ELR (cell line): ENCODE measurements at places on chromosomes 5 and 9.
A peak's percentile ranks its signal among the peaks of the same experiment; 100 is the strongest.

DNA sequence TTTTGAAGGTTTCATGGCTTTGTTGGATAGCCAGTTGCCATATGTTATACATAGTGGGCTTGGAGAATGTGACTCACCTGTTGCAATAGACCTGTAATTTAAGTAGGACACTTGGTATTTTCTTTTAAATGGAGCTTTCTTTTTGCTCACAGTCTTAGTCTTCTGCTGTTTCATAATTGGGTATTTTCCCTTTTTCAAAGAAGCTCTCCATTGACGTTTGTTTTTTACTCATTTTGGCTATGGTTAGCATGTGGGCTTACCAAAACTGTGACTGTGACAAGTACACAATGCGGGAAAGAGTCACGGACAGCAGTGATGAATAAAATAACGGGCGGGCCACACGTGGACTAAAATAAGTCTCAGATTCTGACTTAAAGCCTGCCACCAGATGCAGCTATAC is 23.2 kb upstream of the RNF20 start:
- no peak for DNase-seq

GRCh38 chr9:109817846-109818472 is 38.0 kb downstream of the PALM2AKAP2 start:
- DNase-seq = peak; percentile 99

DNA sequence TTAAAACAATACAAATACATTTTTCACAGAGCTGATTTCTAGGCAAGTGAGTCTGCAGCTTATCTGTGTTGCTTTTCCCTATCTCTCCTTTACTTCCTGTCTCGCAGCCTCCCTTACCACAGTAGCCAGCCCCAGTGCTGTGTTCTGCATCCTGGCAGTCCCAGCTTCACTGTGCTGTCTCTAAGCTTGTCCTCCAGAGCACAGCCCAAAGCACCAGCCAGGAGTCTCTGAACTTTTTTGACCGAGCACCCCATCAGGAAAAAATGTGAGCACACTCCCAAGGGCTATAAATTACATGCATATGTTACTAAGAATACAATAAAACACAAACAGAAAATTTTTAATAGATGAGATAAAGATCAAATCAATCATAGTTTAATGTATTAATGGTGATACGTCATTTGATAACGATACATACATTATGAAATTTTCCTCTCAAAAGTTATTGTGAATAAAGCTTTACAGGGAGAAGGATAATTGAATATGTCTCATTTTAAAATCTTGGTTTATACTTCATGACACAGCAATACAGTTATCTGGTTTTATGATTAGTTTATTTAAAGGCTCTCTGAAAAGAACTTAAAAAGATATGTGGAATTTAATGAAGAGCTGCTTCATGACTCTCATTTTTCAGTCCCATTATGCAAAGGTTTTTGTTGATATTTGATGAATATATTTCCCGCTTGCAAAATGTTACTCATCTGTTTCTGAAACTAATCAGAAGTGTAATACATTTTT is 7.3 kb upstream of the RHOBTB3 start:
- no peak for DNase-seq

GRCh38 chr9:89052470-89053097 is 61.3 kb downstream of the S1PR3 start:
- DNase-seq = no peak

- no peak for DNase-seq
Observed at GRCh38 chr5:52334367-52334766, 453.3 kb upstream of the ITGA1 start.

DNA sequence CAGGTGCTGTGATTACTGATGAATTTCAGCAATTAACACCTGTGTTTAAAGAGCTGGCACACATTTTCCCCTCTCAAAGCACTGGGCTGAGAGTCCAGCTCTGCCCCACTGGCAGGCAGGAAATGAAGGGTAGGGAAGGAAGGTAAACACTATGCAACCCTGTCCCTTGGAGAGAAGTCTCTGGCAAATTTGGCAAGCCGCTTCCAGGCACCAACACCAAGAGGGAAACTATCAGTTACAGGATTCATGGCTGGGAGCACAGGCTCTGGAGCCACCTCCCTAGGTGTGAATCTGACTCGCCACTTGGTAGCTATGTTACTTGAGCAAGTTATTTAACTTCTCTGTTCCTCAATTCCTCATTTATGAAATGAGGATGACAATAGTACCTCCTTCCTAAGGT is 3.3 kb downstream of the ANKS6 start:
- no peak for DNase-seq

GRCh38 chr5:62650197-62650596 is 71.6 kb downstream of the LRRC70 start:
- DNase-seq = peak; percentile 11

DNA sequence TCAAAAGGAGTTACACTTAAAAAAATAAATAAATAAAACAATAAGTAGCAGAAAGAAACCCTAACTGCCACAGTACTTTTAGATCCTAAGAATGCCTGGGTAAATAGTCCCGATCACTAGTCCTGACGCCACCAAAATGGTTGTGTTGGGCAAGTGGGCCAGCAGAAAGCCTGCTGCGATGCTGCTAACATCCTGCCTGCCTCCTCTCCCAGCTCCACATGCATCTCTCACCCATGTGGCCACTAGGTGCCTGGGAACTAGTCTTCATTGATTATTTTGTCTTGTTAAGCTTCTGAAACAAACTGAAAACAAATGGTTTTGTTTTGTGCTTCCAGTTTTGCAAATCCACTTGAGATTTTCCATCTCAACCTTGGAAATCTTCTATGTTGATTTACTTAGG is 54.4 kb upstream of the TRAF1 start:
- DNase-seq = peak; percentile 20

DNA sequence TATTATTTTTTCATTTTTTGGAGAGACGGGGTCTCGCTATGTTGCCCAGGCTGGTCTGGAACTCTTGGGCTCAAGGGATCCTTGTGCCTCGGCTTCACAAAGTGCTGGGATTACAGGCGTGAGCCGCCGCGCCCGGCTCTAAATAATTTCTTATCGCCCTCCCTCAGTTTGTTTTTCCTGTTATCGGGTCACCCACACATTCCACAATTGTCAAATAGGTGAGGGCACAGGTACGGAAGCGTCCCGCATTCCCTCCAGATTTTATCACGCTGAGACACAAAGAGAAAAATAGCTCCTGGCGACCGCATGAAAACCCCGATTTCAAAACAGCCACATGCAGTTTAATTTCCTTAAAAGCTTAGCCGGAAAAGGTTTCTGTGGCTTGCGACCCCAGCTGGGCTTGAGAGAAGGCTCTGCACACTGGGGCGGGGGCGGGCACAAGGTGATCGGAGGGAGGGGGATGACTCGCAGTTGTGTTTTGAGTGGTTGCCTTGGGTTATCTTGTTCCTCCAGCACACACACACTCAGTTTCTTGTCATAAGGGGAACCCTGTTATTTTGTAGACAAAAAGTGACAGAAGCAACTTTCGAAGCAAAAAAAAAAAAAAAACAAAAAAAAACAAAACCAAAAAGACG is 717 bp upstream of the IQGAP2 start:
- no peak for DNase-seq

GRCh38 chr5:79200573-79201183 is 35.3 kb upstream of the JMY start:
- peak; percentile 44 for DNase-seq

DNA sequence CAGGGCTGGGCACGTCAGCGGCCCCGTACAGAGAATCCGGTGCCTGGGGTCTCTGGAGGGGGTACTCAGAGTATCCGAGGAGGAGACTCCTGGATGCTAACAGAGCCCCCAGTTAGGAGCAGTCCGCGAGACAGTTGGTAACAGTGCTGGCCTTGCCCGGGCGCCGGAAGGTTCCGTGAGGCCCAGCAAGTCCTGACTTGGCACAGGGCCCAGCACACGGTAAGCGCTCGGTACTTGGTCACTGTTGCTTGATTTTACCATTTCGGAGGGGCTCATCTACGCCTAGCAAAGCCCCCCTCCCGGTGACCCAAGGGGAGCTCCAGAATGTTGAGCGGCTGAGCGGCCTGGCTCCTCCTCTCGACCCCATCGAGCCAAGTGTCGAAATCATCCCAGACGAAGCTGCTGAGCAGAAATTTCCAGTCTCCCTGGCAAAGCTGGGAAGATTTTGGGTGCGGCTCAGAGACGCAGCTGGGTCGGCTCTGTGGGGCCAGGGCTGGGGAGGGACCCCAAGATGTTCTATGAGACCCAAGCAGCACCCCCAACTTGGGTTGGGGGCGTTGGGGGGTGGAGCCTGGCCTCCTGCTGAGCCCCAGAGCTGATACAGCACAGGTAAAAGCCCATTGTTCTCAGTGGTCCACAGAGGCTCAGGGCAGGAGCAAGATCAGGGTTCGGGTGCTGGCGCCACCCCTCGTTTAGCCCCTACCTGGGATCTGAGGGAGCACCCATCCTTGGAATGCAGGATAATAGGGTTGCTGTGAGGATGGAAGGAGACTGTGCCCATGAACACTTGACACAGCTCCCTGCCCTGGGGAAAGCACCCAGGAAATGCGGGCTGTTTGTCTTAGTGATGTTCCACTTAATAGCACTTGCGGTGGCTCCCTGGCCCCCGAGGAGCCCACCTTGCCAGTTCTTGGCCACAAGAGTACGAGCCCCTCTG is 137.2 kb downstream of the C9orf50 start:
- DNase-seq = peak; percentile 83

DNA sequence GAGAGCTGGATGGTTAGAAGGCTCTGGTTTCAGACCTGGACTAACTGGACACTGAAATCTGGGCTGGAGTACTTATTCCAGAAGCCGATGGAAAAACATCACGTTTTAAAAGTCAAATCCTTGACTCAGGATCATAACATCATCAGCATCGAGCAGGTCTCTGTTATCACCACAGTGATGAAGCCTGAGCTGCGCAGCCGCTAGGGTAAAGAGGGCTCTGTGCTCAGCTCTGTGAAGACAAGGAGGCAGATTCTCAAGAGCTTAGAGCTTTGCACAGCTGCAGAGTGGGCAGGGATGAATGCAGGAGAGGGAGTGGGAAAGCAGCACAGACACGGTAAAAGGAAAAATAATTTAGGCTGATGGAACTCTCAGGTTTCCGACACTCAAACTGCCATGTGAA is 208.8 kb upstream of the TAS2R1 start:
- DNase-seq = no peak

- no peak for DNase-seq
Observed at GRCh38 chr5:147216552-147217154, 18.2 kb upstream of the STK32A start.
